ENCODE measurements at places on chromosomes 3 and 15.

GRCh38 chr3:17765819-17766472 is 23.5 kb upstream of the TBC1D5 start:
- DNase-seq: no peak

GRCh38 chr3:45362161-45362560 is 26.2 kb upstream of the LARS2 start:
- no peak for DNase-seq

DNA sequence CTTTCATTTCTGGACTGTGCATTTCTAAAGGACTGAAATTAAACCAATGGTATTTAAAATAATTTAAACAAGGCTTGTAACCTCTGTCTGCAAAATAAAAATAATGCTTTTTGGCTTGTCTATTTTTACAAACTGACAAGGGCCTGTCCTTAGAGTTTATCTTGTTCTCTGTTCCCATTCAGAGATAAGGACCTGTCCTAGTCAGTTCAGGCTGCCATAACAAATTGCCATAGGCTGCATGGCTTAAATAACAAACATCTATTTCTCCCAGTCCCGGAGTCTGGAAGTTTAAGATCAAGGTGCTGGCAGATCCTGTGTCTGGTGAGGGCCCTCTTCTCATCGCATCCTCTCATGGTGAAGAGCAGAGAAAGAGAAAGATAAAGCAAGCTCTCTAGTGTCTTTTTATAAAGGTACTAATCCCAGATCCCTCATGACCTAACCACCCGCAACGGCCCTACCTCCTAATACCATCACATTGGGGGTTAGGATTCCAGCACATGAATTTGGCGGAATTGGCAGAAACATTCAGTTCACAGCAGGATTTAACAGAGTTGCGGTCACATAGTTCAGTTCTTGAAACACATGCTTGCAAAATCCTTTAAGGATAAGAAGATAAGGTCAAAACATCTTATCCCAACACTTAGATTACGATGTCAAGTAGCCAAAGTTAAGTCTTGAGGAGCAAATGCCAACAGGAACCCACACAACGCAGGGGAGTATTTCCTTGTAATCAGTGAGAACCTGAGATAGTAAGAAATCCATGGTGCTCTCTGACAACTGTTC is 17.8 kb downstream of the KBTBD8 start:
- no peak for DNase-seq

- DNase-seq: no peak
These were observed 273.3 kb downstream of the SLC9A9 start for GRCh38 chr3:143574933-143575332.

- DNase-seq: no peak
These were observed 2.4 kb downstream of the MYLK start for GRCh38 chr3:123881771-123882170.
